A172 (cell line): ENCODE measurements at places on chromosomes 12 and 14.

DNA sequence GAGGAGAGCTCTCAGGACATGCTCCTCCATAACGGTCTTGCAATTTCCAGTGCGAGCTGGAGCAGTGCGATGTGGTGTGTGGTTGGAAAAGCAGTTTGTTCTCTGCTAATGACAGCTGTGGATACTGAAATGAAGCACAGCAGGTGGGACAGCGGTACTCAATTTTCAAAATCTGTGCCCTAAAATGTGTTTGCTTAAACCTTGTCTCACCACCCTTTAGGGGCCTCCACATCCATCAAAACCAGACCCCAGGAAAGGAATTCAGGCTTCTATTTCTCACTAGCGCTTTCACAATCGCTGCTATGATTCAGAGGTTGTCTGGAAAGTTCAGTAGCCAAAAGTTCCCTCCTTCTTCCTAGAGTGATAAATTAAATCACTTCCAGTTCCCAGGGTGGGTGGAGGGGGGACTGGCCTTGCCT, 440.8 kb downstream of the EGLN3 start:
- DNase-seq: peak; percentile 30

GRCh38 chr12:69991690-69992288, 166.8 kb downstream of the MYRFL start:
- no peak for DNase-seq

GRCh38 chr12:124569375-124570148, 2.1 kb upstream of the NCOR2 start:
- DNase-seq: no peak

- no peak for DNase-seq
Observed at GRCh38 chr14:63938198-63939005, 85.6 kb downstream of the SYNE2 start.

- DNase-seq: no peak
Observed at GRCh38 chr12:6666211-6666610, 3.3 kb upstream of the ING4 start.

DNA sequence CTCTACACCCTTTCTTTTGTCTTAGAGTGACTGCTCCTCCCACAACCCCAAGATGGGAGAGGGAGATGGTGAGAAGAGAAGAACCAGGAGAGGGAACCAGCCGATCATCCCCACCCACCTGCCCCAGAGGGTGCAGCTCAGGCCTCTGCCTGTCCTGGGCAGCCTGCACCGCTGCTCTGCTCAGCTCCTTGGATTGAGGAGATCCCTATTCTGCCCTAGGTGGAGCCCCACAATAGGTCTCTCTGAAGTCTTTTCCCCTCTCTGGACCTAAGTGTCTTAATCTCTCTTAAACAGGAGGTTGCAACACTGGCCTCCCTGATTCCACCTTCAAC, 2.2 kb downstream of the ANKRD33 start:
- DNase-seq: no peak

GRCh38 chr12:51017452-51017851, 8.7 kb downstream of the SLC11A2 start:
- no peak for DNase-seq

- DNase-seq: no peak
Observed at GRCh38 chr12:104133866-104134265, 4.1 kb downstream of the NFYB start.

DNA sequence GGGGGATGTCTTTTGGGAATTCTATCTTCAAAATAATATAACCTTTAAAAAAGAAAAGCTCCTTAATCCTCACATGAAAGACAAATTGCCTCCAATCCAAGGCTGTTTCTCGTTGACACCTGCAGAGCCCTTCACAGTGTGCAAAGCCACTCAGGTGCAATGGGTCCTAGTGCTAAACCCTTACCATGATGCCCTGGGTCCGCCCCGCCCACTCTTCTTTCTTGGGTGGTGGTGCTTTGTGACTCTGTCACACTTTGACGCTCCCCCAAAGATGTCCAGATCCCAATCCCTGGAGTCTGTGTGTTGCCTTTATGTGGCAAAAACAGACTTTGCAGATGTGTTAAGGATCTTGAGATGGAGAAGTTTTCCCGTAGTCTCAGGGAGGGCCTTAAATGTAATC, 29.7 kb downstream of the CLMN start:
- DNase-seq: no peak

- no peak for DNase-seq
Observed at GRCh38 chr12:2796187-2796666, 1.5 kb downstream of the FKBP4 start.

GRCh38 chr12:60594035-60594711, 998.3 kb downstream of the SLC16A7 start:
- DNase-seq: no peak

- DNase-seq: no peak
Observed at GRCh38 chr14:105761842-105762241, 235.5 kb downstream of the TMEM121 start.

GRCh38 chr12:56994231-56994746, 12.1 kb downstream of the ZBTB39 start:
- DNase-seq: no peak

GRCh38 chr12:1619587-1619986, 9.4 kb upstream of the WNT5B start:
- no peak for DNase-seq

GRCh38 chr14:100022772-100023451, 42.3 kb upstream of the EVL start:
- peak; percentile 43 for DNase-seq

- no peak for DNase-seq
Observed at GRCh38 chr12:27861428-27862167, 81.6 kb upstream of the MANSC4 start.

GRCh38 chr12:37672655-37673260, 643.8 kb upstream of the ALG10B start:
- DNase-seq: no peak

- peak; percentile 5 for DNase-seq
Observed at GRCh38 chr12:97167598-97167997, 260.5 kb downstream of the NEDD1 start.

DNA sequence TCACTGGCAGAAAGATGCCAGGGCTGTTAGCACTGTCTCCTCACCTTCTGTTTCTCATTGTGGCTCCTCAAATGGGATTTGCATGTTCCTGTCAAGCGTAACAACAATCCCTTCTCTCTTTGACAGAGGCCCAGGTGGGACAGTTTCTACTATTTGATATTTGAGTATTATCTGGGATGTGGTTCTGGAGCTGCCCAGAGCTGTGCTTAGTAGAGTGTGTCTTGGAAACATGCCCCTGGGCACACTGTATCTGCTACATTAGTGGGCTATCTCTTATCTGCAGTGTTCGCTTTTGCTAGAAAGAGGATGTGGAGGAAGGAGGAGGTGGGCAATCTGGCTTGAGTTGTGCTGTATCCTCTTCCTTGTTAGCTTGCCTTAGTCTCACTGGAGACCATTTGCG, 3.8 kb upstream of the ACADS start:
- no peak for DNase-seq

GRCh38 chr14:87081004-87081403, 912.0 kb downstream of the GALC start:
- no peak for DNase-seq

- DNase-seq: no peak
Observed at GRCh38 chr14:61841145-61841544, 78.9 kb downstream of the SNAPC1 start.

GRCh38 chr12:124006085-124006845, 33.2 kb downstream of the ZNF664 start:
- no peak for DNase-seq

DNA sequence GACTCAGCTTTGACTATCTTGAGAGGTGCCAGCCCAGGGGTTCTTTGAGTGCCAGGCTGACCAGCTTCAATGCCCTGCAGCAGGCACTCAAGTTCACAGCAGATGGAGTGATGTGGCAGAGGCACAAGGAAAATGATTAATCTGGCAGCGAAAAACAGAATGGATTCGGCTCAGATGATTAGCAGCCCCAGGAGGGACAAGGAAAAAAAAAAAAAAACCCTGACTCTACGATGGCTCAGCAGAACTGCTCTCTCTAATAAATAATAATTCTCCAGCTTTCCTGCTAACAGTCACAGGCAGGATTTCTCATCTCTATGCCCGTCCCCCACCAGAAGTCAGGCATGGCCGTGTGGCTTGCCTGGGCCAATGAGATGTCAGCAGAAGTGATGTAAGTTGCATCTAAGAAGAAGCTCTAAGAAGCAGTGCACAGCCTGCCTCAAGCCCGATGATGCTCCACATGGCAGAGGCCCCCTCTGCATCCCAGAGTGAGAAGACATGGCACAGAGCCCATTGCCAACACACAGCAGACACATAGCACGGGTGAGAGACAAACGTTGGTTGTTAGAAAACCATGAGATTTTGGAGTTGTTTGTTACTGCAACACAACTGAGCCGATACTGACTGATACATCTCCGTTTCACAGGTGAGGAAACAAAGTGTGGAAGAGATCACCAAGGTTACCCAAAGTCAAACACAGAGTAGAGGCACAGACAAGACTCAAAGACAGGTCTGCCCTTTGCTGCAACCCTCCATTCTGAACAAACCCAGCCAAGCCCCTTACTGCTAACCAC, 111.0 kb downstream of the SCARB1 start:
- DNase-seq: peak; percentile 37

DNA sequence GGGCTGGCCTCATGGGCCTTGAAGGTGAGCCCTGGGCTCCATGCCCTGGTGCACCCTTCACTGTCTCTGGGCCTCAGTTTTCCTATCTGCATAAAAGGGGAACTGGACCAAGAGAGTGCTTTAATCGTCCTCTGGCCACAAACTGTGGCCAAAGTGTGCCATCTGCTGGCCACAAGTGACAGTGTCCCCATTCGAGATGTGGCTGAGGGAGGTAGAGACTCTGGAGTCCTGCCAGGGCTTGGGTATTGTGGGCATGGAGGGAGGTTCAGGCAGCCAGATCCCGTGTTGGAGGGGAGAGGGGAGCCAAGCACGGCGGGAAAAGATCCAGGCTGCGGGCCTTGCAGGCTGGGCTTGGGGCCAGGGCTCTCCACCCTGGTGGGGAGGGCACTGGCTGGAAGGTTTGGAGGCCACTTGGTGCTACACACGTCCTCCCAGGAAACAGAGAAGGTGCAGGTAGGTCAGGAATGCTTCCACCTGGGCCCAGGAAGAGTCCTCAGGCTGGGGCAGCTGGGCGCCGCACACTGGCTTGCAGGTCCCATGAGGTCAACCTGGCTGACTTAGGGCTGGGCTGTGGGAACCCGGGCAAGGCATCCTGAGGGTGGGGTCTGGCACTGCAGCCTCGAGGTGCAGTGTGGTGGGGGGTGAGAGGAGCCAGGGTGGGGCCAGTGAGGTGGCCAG, 7.3 kb upstream of the KIF26A start:
- DNase-seq: peak; percentile 6

- DNase-seq: no peak
Observed at GRCh38 chr14:95485222-95485819, 31.1 kb downstream of the SYNE3 start.

DNA sequence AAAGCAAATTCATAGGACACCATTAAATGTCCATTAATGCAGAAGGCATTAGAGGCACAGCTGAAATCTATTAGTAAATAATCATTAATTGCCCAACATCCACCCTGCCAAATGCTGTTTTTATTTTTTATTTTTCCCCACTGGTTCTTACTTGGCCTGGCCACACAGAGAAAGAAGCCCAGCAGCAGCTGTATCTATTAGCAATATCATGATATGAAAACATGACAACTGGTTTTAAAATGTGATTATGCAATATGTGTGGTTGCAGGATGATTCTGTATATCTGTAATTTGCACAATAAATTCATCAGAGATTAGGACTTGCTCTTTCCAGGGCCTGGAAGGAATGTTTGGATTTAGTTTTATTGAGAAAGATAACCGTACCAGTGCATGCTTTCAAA, 44.9 kb downstream of the SIX6 start:
- no peak for DNase-seq

DNA sequence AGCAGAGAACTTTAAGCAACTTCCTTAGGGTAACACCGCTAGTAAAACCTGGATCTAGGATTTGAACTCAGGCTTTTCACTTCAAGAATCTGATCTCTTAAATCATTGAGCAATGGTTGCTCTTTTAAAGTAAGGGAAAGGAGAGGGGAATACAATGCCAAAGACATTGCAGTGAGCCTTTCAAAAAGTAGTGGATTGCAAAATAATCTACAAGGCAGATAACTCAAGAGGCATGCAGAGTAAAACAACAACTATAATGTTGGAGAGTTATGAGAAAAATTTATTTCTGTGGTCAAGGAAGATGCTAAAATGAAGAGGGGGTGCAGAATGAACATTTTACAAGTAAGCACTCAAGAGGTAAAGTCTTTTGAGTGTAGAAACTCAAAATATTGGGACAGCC, 432.6 kb downstream of the C12orf50 start:
- no peak for DNase-seq

GRCh38 chr12:95554532-95555071, 3.3 kb upstream of the USP44 start:
- no peak for DNase-seq

- DNase-seq: peak; percentile 38
Observed at GRCh38 chr14:63573581-63573980, 30.4 kb upstream of the PPP2R5E start.

DNA sequence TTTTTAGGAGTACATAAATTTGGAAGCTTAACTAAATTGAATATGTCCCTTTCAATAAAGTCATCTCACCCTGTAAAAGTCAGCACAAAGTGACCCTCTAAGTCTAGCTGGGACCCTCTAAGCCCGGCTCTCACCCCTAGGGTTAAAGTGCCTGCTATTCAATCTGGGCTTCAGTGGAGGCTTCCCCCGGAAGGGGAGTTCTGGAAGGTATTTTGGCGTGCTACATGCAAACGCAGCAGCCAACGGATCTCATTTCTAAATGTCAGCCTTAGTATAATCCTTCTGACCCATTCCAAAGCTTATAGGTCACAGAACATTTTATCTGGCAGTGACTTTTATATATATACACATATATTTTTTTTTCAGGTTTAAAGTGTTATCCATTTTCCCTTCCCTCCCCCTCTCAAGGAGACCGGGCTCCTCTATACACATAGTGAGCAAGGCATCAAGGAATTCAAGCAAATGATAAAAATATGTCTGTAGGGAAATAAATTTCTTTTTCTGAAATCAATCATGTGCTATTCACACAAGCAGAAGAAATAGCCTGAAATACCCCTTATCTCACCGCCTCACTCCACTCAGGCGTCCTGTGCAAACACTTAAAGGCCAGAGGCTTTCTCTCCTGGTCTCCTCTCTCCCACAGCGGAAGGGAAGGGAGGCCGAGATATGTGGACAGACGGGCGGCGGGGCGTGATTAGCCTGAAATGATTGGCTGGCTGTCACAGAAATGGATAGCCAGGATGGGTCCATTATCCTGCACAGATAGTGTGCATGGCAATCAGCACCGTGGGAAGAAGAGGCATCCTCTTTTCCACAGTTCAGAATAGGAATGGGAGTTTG, 301.7 kb downstream of the GALC start:
- DNase-seq: no peak

DNA sequence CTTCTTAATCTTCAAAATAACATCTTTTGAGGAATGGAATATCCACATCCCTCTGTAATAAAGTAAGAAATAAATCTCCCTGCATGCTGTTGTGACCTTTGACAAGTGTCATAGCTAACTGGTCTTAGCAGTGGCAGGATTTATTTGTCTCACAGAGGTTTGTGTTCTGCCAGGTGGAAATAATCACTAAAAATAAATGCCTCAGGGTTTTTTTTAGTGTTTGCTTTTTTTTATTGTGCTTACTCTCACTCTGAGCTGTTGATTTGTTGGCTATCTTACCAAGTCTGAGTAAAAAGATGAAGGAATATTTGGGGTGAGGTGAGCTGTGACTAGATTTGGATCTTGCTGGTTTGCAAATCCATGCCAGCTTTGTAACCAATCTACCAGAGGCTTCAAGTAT, 285.4 kb downstream of the ALG10B start:
- DNase-seq: no peak
